Activated CD8-positive, alpha-beta memory T cell treated with anti-CD3 and anti-CD28 coated beads, Interleukin-2, amount 10 ng/mL, durations not matched to agents 7 days and 5 days (primary cell): ENCODE measurements at places on chromosomes 2 and 18.
A peak's percentile ranks its signal among the peaks of the same experiment; 100 is the strongest.

- no peak for DNase-seq
Observed at GRCh38 chr2:65476778-65477177, 44.4 kb upstream of the SPRED2 start.

DNA sequence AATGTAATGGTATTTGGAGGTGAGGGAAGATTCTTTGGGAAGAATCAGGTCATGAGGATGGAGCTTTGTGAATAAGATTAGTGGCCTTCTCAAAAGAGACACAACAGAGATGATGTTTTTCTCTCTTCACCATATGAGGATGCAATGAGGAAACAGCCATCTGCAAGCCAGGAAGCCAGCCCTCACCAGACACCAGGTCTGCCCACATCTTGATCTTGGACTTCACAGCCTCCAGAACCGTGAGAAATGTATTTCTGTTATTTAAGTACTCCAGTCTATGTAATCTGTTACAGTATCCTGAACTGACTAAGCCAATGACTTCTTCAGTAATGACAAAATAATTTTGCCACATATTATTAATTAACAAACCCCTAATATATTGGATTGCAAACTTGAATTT, 28.3 kb downstream of the CYRIA start:
- DNase-seq, result no peak

DNA sequence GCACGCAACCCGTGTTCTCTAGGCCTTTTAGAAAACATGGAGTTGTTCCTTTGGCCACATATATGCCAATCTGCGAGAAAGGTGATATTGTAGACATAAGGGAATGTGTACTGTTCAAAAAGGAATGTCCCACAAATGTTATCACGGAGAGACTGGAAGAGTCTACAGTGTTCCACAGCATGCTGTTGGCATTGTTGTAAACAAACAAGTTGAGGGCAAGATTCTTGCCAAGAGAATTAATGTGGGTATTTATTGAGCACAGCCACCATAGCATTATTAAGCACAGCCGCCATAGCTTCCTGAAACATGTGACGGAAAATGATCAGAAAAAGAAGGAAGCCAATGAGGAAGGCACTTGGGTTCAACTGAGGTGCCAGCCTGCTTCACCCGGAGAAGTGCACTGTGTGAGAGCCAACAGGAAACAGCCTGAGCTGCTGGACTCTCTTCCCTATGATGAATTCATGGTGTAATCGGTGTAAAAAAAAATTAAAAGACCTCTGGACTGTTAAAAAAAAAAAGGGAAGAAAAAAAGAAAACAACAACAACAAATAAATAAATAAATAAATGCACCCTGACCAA, 29.0 kb upstream of the REL start:
- DNase-seq, result no peak

DNA sequence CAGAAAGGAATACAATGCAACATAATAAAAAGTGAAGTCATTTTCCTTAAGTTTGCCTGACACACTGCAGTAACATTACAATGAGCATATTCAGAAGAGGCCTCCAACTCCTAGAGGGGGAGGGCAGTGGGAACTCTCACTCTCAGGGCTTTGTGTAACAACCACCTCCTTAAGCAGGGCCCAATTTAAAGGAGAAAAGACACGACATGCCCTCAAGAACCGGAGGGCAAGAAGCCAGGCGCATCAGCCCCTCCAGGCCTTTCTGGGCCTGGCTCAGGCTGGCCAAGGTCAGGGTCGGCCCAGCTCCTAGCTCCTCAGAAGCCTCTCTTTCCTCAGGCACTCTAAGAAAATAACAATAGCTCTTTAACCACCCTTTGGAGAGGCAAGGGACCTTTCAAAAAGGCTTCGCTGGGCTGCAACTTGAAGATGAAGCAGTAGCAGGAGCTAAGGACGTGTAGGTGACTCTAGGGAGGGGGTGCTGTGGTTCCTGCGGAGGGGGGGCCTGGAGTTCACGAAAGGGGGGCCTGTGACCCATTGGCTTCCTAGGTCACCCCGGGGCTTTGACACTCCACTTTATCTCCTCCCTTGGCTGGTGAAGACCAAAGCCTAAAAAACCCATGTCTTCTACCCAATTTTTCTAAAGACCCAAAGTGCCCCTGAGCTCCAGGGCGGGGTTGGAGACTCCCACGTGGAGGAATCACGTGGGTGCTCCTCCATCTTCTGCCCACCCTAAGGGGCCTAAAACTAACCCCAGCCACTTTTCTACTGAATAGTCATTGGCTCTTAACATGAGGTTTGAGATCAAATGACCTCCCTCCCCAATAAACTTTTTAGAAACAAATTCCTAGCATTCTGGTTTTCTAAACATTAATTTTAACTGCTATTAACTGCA, 13.3 kb downstream of the SERTAD2 start:
- DNase-seq, result no peak

DNA sequence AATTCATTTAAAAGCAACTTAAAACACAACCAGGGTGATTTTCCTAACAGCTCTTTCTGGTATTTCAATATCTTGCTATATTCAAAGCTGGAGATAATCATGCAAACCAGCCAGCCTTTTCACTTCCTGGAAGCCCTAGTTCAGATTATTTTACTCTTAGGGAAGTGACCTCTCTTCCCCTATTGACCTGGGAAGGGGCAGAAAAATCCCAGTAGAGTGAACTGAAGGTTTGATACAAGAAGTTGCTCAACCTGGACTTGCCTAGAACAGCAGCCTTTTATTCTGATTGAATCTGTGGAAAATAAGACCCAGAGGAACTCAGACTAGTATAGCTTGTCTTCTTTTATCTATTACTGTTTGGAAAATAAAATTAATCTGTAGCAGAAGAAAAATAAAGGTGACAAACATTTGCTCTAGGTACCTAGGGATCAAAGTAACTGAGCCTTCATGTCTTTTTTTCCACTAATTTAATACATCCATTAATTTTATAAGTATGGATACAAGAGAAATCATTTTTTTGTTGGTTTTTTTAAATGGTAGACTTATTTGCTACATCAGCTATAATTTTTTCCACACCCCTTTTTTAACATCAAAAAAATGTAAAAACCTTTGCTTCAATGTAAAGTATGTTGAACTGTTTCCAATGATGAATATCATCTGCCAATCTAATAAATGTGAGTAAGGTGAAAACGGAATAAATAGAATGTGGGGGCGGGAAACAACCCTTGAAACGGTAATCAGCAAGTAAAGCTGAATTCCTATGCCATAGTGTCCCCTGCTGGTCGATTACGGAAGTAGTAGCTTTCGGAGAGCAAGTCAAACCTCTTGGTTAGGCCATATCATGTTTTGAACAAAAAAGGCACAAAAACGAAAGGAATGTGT, 629.9 kb downstream of the NRXN1 start:
- DNase-seq, result peak; percentile 41

DNA sequence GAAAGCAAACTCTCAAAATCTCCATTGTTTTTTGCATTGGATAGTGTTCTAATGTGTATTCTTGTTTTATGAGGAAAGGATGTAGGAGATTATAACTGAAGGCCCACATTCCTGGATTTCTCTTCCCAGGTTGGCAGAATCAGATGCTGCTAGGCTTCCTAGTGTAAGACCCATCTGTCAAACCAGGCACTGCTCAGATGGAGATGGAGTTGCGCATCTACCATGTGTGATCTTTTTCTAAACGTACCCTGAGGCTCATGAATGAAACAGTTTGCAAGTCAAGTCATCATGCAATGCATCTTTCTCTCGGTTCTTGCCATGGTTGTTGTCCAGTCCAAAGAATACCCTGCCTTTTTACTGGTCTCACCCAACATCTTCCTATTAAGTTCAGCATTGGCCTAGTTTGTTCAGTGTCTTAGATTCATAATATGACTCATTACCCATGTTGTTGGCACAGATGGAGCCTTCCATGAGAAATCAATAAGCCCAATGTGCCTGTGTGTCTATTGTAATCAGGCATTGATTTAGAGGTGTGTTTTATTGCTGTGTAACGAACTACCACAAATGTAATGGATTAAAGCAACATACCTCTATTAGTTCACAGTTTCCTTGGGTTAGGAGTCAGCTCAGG, 127.4 kb downstream of the NYAP2 start:
- DNase-seq, result no peak

DNA sequence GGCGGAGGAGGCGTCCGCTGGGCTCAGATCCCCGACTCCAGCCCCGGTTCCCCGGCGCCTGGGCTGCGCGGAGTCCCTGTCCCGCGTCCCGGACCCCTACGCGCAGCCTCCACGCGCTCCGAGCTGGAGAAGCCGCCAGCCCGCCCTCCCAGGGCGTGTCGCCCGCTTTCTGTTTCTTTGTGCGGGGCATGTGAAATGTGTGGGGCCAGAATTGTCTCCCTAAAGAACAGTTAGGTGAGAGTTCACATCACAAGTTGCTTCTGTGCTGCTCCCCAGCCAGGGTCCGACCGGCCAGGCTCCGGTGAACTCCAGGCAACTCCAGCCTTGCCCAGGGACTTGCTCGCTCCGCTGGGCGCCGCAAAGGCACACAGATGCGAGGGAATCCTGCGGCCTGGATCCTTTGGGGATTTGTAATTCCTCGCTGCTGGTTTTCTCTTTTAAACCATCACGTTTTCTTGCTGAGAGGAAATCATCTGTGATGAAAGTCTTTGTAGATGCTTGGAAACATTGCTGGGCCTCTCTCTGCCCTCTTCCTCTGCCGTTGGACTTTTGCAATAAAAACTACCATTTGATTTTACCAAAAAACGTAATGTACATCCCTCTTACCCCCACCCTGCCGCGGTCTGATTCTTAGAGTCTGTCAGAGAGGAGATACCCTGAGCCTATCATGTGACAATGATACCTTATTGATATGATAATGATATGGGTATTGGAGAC, 631 bp downstream of the GYPC start:
- DNase-seq, result peak; percentile 67

GRCh38 chr18:54210463-54210862, 14.0 kb downstream of the MBD2 start:
- no peak for DNase-seq

GRCh38 chr2:227025510-227025909, 138.5 kb downstream of the COL4A4 start:
- DNase-seq, result no peak

DNA sequence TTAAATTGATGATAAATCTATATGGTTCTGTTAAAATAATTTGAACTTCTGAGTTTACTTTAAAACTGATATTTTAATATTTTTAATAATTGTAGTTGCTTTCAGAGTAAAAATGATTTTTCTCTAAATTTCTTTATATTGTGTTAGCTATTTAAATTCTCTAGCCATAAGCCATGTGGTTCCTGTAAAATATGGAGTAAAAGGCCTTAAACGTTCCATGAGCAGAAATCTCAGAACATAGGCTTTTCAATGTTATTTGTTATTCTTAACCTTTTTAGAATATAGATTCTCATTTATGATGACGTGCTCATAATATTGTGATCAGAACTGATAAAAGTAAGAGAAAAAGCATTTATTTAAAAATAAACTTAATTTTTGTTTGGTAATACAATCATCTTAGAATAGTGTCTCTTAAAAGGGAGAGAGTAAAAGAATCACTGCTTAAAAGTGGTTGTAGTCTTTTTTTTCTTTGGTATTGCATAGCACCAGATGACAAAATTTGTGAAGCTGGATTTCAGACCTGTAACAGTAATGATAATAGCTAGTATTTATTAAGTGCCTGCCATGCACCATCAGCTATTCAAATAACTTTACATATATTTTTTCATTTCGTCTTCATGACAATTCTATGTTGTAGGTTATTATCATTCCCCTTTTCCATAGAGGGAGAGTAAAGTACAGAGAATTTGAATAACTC, 2.7 kb downstream of the BMPR2 start:
- DNase-seq, result no peak

- DNase-seq, result no peak
Observed at GRCh38 chr18:36427831-36428230, 130.3 kb downstream of the FHOD3 start.

DNA sequence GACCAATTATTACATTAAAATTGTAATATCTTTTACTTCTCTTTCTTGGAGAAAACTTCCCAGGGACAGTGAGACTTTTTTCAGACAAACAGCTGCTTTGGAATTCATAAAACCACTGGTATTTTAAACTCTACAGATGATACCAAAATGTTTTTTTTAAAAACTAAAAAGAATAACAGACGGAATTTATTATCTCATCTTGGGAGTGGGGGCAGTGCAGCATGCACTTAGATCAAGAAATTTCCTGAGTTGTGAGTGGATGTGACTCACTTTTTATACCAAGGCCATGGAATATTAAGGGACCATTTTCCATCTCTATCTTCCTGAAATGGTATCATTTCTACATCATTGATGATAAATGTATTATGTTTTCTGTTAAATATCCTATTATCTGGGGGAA, 422.8 kb upstream of the HNRNPA3 start:
- no peak for DNase-seq

GRCh38 chr2:84306361-84306760, 152.7 kb downstream of the SUCLG1 start:
- DNase-seq, result no peak

- DNase-seq, result no peak
Observed at GRCh38 chr2:38260972-38261371, 116.1 kb downstream of the ATL2 start.

DNA sequence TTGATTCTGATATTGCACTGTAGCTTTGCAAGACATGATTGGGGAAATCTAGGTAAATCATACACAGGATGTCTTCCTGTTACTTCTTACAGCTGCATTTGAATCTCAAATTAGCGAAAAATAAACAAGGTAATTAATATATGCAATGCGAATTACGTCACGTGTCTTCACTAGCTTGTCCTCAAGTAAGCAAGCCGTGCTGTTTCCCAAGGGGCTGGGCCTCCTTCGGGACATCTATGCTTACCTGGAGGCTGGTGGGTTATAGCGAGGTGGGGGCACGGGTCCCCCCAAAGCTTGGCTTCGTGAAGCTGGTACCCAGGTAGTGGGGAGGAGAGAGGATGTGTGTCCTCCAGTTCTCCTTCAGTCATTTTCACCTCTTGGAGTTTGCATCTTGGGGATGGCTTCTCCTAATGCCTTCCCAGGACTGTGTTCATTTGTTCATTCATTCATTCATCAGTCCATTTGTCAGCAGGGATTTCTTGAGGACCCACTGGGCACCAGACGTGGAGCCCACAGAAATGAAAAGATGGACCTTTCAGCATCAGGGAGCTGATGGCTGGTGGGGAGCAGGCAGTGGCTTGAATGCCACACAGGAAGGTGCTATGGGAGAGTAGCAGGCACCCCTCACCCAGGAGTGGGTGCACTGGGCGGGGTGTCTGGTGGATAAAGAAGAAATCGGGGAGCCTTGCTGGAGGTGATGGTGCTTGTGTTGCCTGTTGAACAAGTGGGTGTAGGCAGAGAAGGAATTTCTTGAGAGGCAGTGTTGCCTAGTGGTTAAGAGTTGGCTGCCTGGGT, 155.1 kb downstream of the GLI2 start:
- DNase-seq, result no peak

GRCh38 chr18:58522132-58522531, 106.8 kb downstream of the ALPK2 start:
- DNase-seq, result no peak

GRCh38 chr2:220046507-220046906, 419.1 kb downstream of the SLC4A3 start:
- DNase-seq, result no peak

DNA sequence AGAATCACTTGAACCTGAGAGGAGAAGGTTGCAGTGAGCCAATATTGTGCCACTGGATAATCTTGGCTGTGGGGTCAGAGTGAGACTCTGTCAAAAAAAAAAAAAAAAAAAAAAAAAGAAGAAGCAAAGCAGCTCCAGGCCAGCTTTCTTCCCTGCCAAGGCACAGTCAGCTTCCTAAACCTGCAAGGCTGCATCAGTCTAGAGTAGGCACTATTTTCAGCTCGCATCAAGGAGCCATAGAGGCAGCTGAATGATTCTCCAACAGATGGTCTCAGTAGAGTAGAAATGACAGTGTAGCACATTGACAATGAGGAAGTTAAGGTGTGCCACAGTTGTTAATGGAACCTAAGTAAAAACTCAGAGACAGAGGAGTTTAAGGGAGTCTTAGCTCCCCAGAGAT, 35.6 kb downstream of the BMP10 start:
- no peak for DNase-seq

- no peak for DNase-seq
Observed at GRCh38 chr2:231069379-231070054, 12.8 kb downstream of the PSMD1 start.
